NCI-H524 treated with DMSO at 0.1 percent for 48 hours (cell line): ENCODE measurements at places on chromosomes 11 and 22.

- peak; percentile 66 for DNase-seq
Observed at GRCh38 chr22:22195265-22196017, 49.1 kb upstream of the VPREB1 start.

- DNase-seq = no peak
Observed at GRCh38 chr11:8613036-8613435, 19.0 kb upstream of the STK33 start.

- DNase-seq = no peak
Observed at GRCh38 chr11:119783466-119784400, 54.7 kb upstream of the NECTIN1 start.

GRCh38 chr11:32006799-32007388 is 84.0 kb upstream of the RCN1 start:
- DNase-seq = peak; percentile 9
